ENCODE measurements at places on chromosomes 6 and 20.
A peak's percentile ranks its signal among the peaks of the same experiment; 100 is the strongest.

GRCh38 chr6:74114428-74114827, 418.4 kb downstream of the CD109 start:
- no peak for DNase-seq

DNA sequence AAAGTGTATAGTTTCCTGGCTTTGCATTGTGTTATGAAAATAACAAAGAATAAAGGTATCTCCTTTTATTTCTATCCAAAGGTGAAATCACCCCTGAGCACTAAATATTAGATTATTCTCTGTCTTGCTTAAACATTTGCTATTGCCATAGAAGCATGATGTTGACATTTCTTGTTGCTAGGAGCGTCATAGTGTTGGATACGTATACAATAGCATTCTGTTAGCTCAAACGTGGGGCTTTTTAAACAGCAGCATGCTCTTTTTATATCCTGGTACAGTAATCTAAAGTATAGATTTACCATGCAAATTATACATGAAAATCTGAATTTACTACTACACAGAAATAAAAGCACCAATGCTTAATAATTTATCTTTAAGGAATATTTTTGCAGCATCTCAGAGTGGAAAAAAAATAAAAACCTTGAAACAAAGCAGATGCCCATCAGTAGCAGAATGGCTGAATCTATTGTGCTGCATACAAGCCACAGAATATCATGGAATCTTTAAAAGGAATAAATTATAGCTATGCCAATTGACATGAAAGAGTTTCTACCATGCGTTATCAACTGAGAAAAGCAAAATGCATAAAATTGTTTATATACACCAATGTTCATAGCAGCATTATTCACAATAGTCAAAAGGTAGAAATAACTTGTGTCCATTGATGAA, 9.6 kb upstream of the HSF2 start:
- DNase-seq, result peak; percentile 90

GRCh38 chr20:63215101-63216040, 560 bp downstream of the YTHDF1 start:
- peak; percentile 72 for DNase-seq

DNA sequence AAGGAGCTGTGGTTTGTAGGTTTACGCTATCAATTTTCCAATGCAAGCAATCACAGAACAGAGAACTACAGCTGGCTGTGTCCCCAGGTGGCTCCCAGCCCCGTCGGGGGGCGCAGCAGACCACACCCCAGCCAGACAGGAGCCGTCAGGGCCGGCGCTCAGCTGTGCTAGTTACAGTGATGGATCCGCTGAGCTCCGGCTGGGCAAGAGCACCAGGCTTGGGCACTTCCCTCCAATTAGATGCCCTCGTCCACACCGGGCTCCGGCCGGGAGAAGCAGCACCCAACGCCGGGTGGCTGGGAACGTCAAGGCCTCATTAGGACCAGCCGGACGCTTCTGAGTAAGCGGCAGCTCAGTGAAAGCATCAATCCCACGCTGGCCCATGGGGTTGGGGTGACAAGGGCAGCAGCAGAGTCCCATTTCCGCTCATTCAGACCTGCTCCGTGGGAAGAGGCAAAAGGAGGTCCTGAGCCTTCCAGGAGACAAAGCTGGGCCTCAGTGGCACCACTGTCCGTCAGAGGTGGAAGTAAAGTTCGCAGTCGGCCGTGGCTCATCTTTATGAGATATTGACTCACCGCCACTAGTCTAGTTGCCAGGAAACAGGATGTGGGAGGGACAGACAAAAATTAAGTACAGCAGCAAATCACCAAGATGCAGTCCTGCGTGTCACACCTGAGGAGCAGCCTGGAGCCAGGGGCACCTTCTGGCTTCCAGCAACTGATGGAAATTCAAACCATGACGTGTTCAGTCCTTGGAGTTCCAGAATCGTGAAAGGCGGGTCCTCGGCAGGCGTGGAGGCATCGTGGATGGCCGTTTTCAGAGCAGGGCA, 164.1 kb downstream of the TAF4 start:
- peak; percentile 28 for DNase-seq

DNA sequence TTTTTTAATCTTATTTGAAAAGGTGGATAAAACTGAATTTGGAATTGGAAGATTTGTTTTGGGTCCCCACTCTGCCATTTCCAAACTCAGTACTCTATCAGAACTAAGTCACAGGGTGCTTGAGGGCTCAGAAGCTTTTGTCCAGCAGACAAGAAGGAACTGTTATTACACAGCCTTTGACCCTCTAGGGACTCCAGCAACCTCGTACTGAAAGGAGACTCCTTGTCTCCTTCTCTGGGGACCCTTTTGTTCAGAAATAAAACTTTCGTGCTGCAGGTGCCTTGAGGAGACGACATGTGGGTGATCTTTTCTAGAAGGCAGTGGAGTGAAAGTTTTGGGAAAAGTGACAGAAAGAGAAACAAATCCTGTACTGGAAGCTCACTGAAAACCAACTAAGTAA, 7.4 kb upstream of the POLR1H start:
- no peak for DNase-seq

DNA sequence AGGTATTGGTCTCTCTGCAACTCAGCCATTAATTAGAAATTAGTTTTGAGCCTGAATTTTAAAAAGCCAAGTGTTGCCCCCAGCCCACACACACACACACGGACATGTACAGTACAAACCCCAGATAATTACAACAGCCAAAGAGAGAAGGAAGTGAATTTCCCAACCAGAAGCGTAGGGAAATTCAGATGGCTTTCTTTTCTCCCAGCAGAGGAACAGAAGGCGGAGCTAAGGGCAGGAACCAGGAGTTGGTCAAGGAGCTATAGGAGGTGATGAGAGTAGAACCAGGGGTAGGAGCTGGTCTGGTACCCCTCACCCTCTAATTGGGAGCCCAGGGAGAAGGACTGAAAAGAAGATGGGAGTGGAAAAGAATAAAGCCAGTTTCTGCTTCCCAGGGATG, 3.9 kb upstream of the ZBTB9 start:
- DNase-seq, result no peak

DNA sequence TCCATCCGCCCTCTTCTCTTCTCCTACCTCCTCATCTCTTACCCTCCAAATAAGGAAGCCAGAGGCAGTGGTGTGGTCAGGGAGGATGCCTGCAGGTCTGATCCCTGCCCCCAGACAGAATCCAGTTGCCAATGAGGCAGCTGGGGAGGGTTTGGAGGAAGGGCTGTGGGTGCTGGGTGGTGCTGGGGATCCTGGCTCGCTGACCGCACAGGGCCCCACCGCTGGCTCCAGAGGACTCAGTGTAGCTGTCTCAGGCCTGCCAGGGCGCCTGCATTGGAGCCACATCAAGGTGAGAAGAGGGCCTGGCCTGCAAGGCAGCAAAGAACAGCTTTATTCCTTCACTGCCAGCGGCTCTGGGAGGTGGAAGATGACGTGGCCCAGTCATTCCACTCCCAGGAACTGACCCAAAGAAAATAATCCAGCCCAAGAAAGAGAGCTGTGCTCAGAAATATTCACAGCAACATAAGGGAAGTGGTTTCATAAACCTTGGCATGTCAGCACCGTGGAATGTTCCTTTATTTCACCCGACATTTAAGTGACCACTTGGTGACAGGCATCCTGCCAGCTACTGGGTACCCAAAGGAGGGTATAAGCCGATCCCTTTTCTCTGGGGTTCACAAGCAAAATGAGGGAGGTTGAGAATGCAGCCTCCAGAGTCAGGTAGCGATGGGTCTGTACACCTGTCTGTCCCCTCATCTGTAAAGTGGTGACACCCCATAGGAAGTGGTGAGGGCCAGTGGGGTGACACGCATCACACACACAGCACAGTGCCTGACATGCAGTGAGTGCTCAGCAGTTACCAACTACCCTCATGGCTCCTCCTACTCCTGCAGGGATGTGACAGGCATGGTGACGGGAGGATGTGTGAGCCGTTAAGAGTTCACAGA, 125.1 kb downstream of the SNX5 start:
- no peak for DNase-seq

DNA sequence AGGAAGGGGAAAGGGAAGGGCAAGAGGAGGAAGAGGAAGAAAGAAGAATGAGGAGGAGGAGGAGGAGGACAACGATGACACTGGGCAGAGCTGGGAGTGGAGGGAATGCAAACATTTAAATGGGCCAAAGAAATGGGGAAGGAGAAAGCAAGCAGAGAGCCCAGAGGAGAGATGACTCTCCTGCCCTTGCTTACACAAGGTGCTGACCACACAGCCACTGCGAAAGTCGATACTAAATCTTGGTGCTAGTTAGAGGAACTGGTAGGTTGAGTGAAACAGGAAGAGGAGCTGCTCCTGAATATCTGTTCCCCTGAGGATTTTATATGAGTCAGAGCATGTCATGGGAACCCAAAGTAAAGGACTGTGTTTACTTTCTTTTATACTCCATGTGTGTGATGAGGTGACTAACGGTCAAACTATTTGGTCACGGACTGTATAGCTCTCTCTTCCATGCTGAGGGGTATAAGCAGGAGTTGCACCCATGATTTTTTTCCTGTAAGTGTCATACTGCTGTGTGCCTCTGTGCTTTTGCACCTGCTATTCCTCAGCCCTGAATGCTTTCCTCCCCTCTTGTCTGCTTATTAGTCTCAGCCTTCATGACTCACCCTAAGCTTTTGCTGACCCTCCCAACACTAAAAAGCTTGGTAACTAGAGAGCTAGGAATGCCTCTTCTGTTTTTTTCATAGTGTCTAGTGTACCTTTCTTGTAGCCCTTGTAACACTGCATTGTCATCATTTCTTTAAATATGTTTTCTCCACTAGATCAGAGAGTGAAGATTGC, 9.5 kb upstream of the PAQR8 start:
- peak; percentile 97 for DNase-seq

DNA sequence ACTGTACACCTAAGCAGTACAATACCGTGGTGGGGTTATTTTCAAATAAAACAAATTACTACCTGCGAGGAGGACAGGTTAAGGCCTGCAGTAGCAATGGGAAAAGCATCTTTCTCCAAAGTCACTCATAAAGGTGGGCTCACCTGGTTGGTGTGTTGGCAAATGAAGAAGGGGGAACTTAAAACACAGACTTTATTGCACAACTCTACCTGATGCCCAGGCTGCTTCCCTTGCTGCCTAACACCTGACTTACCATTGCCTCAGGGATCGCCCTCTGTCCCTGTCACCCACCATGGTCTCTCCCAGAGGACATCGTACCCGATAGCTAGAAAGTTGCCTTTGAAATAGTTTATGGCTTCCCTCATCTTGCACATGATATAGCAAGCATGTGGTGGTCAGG, 53.6 kb downstream of the GNAS start:
- DNase-seq, result no peak

- no peak for DNase-seq
Measured at GRCh38 chr6:125814481-125814880, 23.7 kb downstream of the NCOA7 start.

- DNase-seq, result no peak
Measured at GRCh38 chr20:24546232-24546892, 76.9 kb downstream of the SYNDIG1 start.

DNA sequence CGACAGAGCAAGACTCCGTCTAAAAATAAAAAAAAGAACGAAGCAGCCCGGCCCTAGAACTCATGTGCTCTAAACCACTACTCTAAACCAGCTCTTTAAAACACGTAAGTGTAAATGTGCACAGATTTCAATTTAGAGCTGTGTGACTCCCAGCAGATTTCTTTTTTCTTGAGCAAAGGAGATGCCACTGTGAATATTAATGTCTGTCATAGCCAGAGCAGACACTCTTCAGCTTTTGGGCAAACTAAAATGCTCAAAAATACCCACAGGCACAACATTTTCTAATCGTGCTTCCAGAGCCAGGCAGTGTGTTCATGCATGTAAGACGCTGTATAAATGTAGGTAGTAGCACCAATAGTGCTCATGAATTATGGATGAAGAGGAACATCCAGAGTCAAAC, 218.9 kb upstream of the PLCB4 start:
- DNase-seq, result no peak

GRCh38 chr6:50884364-50884763, 65.7 kb downstream of the TFAP2B start:
- DNase-seq, result no peak

DNA sequence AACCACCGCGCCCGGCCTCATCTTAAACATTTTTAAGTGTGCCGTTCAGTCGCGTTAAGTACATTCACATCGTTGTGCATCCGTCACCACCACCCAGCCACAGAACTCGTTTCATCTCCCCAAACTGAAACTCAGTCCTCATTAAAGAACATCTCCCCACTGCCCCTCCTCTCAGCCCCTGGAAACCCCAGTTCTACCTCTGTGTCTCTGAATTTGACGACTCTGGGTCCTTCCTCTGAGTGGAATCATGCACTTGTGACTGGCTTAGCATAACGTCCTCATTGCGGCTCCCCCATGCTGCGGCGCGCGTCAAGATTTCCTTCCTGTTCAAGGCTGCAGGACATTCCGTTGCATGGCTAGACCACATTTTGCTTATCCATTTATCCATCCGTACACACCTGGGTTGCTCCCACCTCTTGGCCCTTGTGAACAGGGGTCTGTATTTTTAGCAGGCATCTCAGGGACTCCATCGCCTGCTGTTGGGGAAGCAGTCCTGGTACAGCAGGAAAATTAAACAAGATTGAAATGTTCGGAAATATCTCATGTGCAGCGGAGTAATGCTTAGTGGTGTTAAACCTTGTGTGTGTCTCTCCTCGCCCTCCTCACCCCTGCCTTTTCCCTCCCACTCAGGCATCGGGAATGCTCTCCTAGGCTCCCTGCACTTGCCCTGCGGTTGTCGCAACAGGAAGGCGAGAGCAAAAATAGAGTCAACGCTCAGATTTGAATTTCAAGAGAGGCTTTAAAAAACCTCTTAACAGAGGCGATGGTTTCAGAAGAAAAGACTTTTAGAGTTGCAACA, 127.9 kb downstream of the PXDC1 start:
- DNase-seq, result no peak

DNA sequence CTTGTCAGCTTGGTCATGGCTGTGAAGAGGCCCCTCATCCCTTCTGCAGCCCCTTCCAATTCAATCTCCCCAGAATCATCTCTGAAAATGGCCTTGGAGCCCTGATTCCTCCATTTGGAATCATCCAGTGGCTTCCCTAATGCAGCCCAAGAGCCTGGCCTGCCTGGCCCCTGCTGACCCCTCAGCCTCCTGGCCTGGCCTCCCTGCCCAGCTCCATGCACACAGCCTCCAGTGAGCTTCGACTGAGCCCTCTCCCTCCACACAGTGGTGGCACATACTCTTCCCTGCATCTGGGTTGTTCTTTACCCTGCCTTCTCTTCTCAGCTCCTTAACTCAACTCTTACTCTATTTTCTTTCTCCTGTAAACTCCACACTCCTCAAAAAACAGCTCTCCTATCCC, 120.9 kb downstream of the ANKRD60 start:
- no peak for DNase-seq

GRCh38 chr20:48282591-48283228, 497.4 kb upstream of the SULF2 start:
- DNase-seq, result no peak

GRCh38 chr20:56949318-56949717, 317.1 kb downstream of the BMP7 start:
- DNase-seq, result no peak

- no peak for DNase-seq
Measured at GRCh38 chr6:36907781-36908180, 22.0 kb downstream of the C6orf89 start.

- no peak for DNase-seq
Measured at GRCh38 chr6:56106231-56106630, 141.1 kb downstream of the COL21A1 start.

DNA sequence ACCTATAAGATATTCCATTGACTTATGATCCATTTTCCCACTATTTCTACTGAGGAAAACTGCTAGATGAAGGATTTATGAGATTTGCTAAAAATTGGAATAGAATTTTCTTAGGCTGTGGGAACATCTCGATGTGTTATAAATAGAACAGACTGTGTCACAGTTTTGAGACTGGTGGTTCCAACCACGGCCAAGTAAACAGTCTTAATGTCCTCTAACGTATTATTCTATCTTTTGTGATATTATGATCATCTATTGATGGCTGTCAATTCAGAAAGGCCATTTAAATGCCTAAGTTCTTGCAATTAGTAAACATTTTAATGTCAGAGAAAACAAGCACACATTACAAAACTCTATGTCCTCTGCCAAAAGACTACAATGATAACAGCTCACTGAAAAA, 71.5 kb upstream of the PLN start:
- no peak for DNase-seq
